ENCODE measurements at places on chromosomes 7 and 10. TPM values are rescaled to one million over a fixed set of nuclear protein-coding genes. Genes with fewer than 3 reads are reported as not detected.

The NACAD gene
- 7.3 TPM for total RNA-seq

The CTAGE4 gene
- total RNA-seq: 2.5 TPM

The LGI1 gene
- total RNA-seq: 2.2 TPM

The KIAA1217 gene
- total RNA-seq: 99.0 TPM

DNA sequence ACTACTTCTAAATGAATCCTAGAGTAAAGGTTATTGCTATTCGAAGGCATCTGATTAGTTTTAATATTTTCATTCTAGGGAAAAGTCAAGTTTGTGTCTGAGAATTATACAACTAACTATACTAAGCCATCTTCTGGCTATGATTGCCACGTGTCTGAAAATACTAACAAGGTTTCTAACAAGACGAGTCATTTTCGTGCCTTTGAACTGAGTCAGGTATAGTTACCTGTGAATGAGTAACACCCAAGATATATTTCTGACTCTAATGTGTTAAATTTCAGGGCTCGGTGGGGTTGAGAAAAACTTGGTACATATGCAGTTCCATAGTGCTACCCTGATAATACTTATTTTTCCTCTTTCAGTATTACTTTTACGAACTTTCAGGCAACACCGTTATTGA, 35.5 kb downstream of the TASOR2 start:
- no peak for DNase-seq

DNA sequence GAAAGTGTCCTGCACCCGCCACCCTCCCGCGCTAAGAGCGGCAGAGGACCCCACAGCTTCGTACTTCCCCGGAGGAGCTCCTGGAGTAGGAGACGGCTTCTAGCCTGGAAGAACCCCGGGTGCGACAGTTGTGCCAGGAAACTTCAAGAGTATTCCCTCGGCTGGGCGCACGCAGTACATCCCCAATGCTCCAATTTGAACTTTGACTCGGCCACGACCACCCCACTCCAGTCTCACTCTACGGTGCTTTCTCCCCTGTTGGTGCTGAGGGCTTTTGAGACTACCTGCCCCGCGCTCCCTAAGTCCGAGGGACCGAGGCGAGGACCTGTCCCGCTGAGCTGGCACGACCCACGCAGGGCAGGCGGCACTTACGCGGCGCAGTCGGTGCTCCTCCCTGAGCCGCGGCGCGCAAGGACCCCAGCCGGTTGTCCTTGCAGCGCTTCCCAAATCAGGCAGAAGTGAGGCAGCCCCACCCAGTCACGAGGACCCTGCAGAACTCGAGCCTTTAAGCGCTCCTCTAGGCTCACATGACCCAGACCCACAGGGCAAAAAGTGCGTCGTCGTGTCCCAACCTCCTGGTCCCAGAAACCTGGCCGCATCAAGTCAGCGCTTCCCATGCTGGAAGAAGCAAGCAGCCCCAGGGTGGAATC, at the start of gene CPVL:
Gene CPVL (minus strand): TSS at position 481 of the 650 bp plus-strand sequence. CDS start 25,476 bp downstream, outside the sequence.
- DNase-seq: peak; percentile 70

GRCh38 chr10:31321396-31321941, 2.5 kb downstream of the ZEB1 start:
- no peak for DNase-seq

The ZNF804B gene
- total RNA-seq: 0.07 TPM
